ENCODE measurements at places on chromosomes 7 and 10.

DNA sequence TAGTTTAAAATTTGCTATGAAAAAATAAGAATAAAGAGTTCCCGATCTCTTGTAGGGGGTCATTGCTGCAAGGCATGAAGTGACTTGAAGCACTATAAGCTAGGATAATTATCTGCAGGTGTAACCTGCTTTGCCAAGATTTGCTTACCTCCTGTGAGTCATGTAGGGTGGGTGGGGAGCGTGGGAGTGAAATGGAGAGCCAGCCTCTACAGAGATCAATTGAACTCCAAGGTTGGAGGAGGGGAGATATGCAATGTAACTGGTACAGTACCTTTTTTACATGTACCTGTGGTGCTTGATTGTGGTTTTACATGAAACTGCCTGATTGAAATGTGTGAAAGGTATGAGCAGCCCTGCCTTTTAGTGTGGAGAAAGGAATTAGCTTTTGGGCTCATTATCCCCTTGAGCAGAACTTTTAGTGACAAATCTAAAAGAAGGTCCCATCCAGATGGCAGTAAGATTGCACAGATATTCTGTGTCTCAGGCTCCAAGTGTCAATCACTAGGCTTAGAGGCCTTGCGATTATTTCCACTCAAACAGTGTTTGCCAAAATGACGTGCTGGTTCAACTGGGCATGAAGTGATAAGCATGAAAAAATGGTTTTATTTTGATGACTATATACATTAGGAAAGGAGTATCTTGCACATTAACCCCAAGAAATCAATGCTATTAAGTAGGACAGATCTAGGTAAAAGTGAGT, 138.6 kb upstream of the GRB10 start:
- no peak for DNase-seq

DNA sequence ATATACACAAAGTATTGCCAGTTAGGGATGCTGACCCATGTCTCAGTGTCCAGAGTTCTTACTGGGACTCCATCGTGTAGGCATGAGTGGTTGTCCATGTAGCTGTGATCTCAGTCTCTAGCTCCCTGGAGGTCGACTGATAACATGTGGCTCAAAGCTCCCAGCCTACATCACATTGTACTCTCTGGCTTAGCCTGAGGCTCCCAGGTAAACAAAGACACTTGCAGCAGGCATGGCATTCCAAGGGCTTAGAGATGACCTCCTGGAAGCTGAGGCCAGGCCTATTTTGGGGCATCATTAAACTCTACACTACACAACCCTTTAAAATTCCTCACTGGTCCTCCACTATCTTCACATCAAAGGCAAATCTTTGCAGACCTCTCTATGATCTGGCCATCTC, 100.8 kb upstream of the DOCK1 start:
- DNase-seq, result no peak

DNA sequence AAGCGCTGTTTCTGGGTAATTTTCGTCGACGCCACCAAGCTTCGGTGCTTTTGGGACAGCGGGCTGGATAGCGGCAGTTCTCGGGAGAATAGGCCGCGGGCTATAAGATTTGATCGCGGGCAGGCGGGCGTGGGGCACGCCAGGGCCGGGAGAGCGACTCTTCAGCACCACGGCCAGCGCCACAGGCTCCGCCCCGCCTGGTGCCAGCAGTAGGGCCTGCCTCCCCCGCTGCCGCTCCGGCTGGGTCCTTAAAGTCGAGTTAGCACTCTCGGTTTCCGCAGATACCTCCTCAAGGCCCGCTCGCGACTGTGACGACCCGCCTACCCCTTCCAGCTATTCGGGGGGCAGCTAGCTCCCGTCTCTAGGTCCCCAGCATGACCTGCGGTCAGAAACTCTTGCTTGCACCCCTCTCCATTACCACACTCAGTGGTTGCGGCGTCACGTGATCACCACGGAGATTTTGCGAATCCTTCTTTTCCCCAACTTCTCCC, 9.4 kb downstream of the NXPH1 start:
- DNase-seq, result no peak

GRCh38 chr10:110274072-110274627, 30.6 kb downstream of the SMNDC1 start:
- DNase-seq, result no peak

- DNase-seq, result no peak
These were observed 451.3 kb downstream of the GPAM start for GRCh38 chr10:111732166-111732785.

DNA sequence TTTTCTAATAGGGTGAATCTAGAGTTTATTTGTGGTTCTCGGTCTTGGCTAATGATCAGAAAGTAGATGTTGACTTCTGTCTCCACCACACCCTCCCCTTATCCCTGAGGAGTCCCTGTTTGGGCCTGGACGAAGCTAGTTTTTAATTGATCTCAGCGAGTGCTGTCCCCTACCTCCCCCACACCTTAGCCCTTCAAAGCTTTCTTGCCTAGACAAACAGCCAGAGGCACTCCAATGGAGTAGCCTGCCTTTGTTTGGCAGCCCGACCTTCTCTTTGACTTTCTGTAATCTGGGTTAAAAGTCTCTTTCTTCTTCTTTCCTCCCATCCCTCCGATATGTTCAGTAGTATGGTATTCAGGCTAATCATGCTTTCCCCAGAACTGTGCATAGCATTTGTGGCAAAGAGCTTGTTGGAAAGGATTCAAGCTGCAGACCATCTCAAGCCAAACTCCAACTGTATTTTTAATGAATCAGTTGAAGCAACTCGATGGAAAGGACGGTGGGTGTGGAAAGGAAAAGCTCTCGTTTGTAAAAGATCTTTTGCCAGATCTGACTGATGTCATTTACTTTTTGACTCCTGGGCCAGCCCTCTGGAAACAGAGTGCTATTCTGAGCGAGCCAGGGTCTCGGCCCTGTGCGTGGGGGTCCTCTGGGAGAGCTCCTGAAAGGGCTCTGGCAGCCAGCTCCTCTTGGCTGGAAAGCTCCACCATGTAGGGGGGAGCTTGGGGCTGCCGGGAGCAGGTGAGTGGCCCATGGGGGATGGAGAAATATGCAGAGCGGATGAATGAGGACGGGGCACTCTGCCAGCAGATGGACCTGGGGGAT, 4.5 kb downstream of the FAM180A start:
- no peak for DNase-seq
